Camera-type eye (tissue), 1 donor: ENCODE measurements at places on chromosomes 2 and 18. TPM values are rescaled to one million over a fixed set of nuclear protein-coding genes. Genes with fewer than 3 reads are reported as not detected.

Gene TMSB10
- total RNA-seq = 2,307 TPM

Gene C2orf92
- total RNA-seq = 16.2 TPM

Gene PAPOLG
- total RNA-seq = 52.4 TPM

Gene AQP12B
- not detected for total RNA-seq

Gene GALNT5
- total RNA-seq = 8.3 TPM

Gene RNU2-63P
- total RNA-seq = not detected

Gene CNGA3
- total RNA-seq = 9.7 TPM

Gene TCF23
- total RNA-seq = 0.11 TPM

Gene SERPINB5
- total RNA-seq = 6.3 TPM

Gene ADAM23
- total RNA-seq = 9.5 TPM

Gene KCNF1
- 6.8 TPM for total RNA-seq

Gene MARCHF7
- total RNA-seq = 284 TPM

Gene ABCG8
- total RNA-seq = 0.27 TPM

Gene RAB6D
- 0.55 TPM for total RNA-seq

Gene FOXD4L1
- not detected for total RNA-seq

Gene RAB3GAP1
- 93.3 TPM for total RNA-seq

Gene CNOT9
- total RNA-seq = 50.5 TPM

Gene OBSL1
- total RNA-seq = 149 TPM
